Suppressor macrophage treated with lipopolysaccharide for 1 hour (primary cell): ENCODE measurements at places on chromosomes 2 and 18.
A peak's percentile ranks its signal among the peaks of the same experiment; 100 is the strongest.

DNA sequence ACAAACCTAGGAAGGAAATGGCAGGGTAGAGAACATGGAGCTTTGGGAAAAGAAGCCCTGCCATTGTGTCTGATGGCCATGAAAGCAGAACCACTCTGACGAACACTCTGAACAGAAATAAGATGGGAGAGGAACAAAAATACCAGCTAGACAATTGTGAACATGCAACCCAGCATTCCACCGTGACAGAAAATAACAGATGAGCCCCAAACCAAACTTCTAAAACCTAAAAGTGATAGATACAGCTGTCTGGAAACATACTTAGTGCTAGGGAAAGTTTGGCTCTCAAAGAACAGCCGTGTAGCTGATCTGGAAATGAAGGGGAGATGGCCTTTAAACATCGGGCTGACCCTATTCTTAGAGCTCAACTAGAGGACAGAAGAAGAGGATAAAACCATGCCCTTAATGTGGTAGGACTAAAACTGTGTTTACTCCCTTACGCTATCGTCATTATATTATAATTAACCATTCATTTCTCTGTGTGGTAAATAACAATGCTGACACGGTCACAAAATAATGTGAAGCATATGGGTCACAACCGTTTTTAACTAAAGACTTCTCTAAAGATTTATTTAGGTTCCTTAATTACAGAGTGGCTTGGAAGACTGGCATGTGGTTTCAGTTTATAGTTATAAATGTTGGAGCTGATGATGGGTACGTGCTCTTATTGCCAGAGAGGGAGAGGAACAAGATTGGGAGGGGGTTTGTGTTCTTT lies 80.6 kb downstream of the MYO1B start:
- no peak for DNase-seq

- DNase-seq = no peak
Observed at GRCh38 chr2:66704786-66705185, 269.9 kb downstream of the MEIS1 start.

- peak; percentile 73 for DNase-seq
Observed at GRCh38 chr2:15636972-15637785, 45.5 kb downstream of the DDX1 start.

- no peak for DNase-seq
Observed at GRCh38 chr2:168369031-168369430, 87.0 kb upstream of the CERS6 start.

DNA sequence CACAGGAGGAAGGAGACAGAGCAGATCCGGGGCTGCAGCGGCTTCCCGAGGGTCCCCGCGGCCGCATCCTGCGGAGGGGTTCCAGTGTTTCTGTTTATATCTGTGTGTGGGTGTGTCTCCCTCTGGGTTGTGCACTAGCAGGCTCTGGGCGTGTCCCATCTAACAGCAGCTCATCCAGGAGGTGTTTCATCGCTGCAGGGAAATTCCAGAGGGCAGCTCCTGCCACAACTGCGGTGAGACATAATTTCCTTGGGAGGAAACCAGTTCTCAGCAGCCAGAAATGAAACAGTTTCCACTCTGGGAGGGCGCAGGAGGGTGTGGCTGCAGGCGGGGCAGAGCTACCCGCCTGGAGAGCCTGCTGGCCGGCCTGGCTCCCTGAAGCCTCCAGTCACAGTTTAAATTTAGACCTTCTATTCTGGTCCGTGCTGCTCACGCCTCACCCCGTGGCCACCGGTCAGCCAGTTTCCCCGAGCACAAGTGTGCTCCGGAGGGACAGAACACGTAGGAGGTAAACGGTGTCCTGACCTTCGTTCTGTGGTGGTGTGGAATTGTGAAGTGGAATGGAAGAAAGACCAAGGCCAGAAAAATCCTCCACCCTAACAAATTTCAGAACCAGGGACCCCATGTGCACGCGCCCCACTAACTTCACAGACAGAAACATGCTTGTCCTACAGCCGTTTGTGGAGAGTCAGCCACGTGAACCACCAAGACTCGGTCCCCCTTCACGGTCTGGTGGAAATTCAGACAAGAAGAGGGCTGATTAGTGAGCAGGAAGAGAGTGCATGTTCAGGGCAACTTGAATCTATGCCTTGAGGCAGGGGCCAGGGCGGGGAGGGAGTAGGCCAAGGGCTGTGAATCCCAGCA lies 50.2 kb downstream of the TEX44 start:
- DNase-seq = peak; percentile 99

- peak; percentile 71 for DNase-seq
Observed at GRCh38 chr2:28649481-28650265, 102.0 kb upstream of the PPP1CB start.
